B cell (primary cell): ENCODE measurements at places on chromosomes 2 and 18. TPM values are rescaled to one million over a fixed set of nuclear protein-coding genes. Genes with fewer than 3 reads are reported as not detected.

DSC3 gene
- total RNA-seq = not detected in 2 replicates

ARHGAP25 gene
- total RNA-seq = 207 and 221 TPM in 2 replicates

RAX gene
- not detected in 2 replicates for total RNA-seq

CLIP4 gene
- total RNA-seq = 20.0 and 20.8 TPM in 2 replicates

COL5A2 gene
- total RNA-seq = 0.44 and 0.66 TPM in 2 replicates

ALMS1 gene
- total RNA-seq = 32.1 and 33.1 TPM in 2 replicates

LYPD1 gene
- total RNA-seq = 0.22 TPM in 1 of 2 replicates, not detected in the other

NEU2 gene
- not detected in 2 replicates for total RNA-seq

PROKR1 gene
- total RNA-seq = not detected in 2 replicates
